ENCODE measurements at places on chromosomes 5 and 9.

- DNase-seq: no peak
Observed at GRCh38 chr5:7955476-7955875, 86.5 kb downstream of the MTRR start.

DNA sequence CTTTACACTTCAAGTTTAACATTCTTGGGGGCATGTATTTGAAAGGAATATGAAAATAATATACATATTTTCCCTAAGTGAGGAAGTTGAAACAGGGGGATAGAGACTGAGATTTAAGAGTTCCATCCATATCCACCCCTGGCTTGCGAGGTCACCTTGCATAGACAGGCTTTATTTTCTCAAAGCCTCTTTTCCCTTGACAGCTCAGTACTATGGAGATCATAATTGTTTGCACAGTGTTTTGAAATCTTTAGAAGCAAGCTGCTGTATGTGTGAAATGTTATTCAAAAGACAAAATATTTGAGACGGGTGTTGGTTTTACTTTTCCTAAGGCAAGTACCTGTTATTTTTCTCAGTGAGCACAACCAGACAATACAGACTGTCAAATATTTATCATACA, 163.1 kb downstream of the LRRC70 start:
- no peak for DNase-seq

DNA sequence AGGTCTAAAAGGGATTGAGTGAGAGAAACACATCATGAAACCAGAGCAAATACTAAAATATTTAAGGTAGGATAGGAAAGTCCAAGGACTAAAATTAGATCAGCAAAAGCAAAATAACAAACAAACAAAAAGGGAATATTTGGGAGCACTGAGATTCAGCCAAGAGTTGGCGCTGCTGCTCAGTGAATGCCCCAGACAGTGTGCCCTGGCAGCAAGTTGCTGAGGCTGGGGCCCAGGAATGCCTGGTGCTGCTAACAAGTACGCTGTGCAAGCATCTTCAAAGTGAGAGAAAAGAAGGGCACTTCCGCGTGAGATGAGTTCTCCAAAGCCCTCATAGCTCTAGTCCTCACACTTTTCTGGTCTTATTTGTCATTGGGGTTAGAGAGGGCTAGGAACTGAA, 603.3 kb downstream of the EFNA5 start:
- DNase-seq: no peak

GRCh38 chr9:89635816-89636215, 31.0 kb downstream of the GADD45G start:
- DNase-seq: no peak

DNA sequence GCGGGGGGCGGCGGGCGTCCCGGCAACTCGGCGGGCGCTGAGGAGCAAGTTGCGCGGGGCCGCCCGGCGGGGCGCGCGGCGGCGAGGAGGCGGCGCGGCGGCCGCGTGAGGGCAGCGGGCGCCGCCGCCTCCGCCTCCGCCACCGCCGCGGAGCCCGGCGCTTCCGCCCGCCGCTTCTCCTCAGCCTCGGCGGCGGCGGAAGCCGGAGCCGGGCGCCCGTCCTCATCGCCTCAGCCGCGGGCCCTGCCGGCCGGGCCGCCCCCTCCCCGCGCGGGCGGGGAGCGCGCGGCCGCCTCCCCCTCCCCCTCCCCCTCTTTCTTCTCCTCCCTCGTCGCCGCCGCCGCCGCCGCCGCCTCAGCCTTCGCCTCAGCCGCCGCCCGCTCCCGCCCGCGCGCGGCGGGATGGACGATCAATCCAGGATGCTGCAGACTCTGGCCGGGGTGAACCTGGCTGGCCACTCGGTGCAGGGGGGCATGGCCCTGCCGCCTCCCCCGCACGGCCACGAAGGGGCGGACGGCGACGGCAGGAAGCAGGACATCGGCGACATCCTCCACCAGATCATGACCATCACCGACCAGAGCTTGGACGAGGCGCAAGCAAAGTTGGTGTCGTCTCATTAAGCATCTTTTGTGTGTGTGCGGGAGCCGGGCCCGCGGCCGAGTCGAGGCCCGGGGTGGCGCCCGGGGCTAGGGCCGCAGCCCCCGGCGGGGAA, at the start of gene PBX3:
TSS of gene PBX3 (plus strand) at position 321 of the 712 bp plus-strand sequence.
- peak; percentile 45 for DNase-seq
